Myocyte (in vitro differentiated cells): ENCODE measurements at places on chromosomes 2 and 18. TPM values are rescaled to one million over a fixed set of nuclear protein-coding genes. Genes with fewer than 3 reads are reported as not detected.

Gene SMYD1
- 227 and 243 TPM in 2 replicates for total RNA-seq

Gene BOK
- total RNA-seq, result 69.7 and 114 TPM in 2 replicates

Gene PRLH
- not detected in 2 replicates for total RNA-seq

Gene SULT1C4
- total RNA-seq, result not detected in 2 replicates
